ENCODE measurements at places on chromosomes 12 and 14.

DNA sequence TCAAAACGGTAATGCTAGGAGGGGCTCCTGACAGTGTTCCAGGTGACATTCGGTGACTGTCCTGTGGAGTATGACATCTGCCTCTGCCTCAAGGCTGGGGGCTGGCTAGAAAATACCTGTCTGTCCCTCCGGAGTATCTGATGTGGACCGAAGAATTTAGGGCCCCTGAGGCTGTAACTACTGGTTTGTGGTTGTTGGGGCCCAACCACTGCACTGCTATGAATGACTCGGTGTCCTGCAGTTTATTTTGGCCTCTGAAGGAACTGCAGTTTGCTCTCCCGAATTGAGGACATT is 198.9 kb upstream of the CAND1 start:
- no peak for DNase-seq

DNA sequence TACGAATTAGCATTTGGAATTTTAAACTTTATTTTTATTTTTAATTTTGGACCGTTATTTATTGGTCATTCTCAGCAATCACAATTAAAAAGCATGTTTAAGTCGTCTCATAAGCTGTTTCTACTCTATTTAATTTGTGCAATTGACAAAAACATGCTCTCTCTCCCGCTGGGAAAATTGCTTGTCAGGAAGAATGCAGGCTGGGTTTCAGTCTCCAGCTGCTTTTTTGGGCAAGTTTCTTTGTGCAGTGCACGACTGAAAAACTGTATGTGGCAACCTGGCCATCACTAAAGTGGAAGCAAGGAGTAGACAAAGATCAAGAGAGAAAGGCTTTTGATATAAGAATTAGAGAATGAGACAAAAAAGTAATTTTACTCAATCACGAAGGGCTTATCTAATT is 941.5 kb upstream of the MDGA2 start:
- no peak for DNase-seq

DNA sequence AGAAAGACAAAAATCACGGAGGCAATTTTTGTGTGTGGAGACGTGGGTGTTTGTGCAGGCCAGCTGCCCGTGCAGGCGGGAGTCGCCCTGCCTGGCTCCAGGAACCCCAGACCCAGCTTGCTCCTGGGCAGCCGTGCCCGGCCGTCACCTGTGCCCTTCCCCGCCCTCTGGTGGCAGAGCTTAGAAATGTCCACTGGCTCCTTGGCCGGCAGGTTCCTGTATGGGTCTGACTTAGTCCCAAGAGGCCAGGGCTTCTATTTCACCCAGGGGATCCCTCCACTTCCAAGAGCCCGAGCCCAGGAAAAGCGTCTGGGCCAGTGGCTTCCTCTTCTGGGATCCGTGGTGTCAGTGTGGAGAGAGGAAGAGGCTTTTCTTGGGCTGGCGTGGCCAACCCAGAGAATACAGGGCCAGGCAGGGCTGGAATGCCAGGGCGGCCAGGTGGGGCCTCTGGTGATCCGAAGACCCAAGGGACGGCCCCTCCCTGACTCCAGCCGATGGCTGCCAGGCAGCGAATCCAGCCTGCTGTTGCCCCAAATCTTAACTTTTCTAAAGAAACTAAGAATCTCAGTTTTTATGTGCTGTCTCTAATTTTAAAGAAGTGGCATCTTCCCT is 120.9 kb downstream of the TMEM132C start:
- DNase-seq = no peak

DNA sequence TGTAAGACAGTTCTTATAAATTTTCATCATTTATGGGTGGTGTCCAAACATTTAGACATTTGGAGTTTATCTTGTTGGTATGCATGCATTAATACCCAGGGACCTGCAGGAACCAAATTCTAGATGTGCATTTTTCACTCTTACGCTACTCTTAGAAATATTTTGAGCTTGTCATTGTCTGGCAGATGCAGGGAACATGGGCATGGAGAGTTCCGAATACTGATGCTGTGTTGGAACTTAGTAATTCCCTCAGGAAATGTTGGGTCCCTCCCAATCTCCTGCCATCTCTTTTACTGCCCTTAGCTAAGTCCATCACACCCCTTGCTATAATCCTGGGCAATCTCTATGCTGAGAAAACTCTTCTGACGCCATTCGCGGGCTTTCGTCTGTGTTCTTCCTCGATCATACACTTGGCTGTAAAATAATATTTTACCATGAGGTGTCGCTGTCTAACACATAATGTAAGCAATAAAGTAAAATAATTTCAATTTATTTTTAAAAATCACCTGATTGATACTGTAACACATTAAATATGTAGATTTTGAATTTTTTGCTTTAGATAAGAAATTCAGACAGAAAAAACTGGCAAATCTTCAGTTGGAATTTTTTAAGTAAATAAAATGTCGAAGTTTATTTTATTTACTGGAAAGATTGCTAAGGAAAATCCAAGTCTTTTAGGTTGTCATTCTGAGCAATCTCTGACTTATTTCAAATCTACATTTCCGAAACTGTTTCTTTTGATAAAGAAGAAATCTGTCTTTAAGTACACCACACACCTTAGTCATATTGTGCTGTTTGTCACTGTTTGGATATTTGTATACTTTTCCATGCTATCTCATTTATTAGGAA is 304.1 kb upstream of the SSTR1 start:
- DNase-seq = no peak

- DNase-seq = no peak
Measured at GRCh38 chr14:69285661-69286255, 25.8 kb downstream of the GALNT16 start.

GRCh38 chr14:104788873-104789663 is 6.5 kb downstream of the AKT1 start:
- DNase-seq = no peak

- DNase-seq = no peak
Measured at GRCh38 chr12:129083121-129083840, 230.0 kb downstream of the GLT1D1 start.

- DNase-seq = no peak
Measured at GRCh38 chr12:125528281-125528680, 463.0 kb downstream of the AACS start.

DNA sequence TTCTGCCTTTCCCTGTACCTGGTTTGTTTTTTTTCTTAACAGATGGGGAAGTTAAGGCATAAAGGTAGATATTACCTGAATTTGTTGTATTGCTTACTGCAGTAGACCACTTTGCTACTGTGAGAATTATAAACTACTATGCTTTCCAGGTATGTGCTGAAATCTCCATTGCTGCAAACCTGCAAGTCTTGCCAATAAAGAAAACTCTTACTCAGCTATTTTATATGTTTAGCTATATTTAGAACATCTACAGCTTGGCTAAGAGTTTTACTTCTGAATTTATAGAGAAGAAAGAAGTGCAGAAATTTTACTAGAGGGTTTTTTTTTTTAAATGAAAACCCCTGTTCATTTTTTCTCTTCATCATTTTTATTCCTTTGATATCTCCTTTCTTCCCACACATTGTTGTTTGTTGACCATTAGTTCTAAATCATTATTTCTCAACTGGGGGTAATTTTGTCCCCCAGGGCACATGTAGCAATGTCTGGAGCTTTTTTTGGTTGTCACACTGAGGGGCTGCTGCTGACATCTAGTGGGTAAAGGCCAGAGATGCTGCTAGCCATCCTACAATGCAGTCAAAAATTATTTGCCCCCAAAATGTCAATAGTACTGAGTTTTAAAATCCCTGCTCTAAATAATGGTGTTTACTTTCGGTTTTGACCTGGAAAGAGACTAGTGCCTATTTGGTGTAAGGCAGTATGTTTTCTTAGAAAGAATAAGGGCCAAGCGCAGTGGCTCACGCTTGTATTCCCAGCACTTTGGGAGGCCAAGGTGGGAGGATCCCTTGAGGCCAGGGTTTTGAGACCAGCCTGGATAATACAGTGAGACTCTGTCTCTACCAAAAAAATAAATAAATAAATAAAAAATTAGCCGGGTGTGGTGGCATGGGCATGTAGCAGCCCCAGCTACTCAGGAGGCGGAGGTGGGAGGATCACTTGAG is 48.6 kb downstream of the PCNX1 start:
- DNase-seq = no peak

DNA sequence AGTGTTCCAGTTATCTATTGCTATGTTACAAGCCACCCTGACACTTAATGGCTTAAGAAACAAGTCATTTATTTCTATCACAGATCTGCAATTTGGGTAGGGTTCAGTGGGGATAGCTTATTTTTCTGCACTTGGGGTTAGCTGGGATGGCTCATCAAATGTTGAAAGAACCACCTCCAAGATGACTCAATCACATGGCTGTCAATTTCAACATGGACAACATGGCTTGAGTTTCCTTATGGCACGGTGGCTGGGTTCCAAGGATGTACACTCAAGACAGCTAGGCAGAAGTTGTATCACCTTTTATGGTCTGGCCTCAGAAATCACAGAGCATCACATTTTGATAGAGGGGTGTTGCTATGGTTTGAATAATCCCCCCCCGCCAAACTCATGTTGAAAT is 24.5 kb upstream of the IGF1 start:
- DNase-seq = no peak

DNA sequence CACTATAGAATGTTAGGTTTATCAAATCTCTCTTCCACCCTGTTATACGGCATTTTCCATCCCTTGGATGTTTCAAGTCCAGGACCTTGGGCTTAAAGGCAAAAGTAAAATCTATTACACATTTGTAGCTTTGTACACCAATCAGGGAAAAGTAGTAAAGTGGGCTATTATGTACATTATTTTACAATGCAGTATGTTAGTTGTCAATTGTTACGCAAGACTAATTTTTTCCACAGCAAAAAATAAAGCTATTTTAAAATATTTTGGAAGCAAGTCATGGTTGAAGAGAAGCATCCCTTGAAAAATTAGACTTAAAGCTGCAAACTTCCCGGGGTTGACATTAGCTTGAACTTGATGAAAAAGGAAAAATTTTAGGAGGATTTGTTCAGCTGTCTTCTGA is 476.2 kb downstream of the DIO2 start:
- DNase-seq = no peak

- DNase-seq = no peak
Measured at GRCh38 chr12:75628916-75629315, 117.5 kb upstream of the KRR1 start.

GRCh38 chr14:34971381-34971780 is 11.4 kb upstream of the SRP54 start:
- no peak for DNase-seq

DNA sequence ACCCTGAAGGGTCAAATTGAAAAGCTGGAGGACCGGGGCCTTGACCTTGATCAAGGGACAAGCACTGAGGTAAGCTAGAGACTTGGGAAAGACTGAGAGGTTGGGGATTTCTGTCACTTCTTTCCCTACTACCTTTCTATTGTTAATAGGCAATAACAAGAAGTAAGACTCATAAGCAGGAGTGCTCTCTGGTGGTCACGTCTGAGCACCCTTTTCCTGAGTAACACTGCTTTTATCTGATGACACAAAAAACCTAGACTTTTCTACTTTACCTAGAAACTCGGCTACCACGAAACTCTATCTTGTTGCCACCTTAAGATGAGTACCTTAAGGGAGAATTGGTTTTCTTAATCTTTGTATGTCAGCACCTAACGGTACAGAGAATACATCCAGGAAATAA is 35.5 kb upstream of the PPFIBP1 start:
- DNase-seq = no peak

- DNase-seq = no peak
Measured at GRCh38 chr12:44379831-44380230, 496.3 kb downstream of the NELL2 start.

GRCh38 chr12:110330544-110330943 is 49.5 kb downstream of the ATP2A2 start:
- DNase-seq = no peak

- DNase-seq = no peak
Measured at GRCh38 chr12:19018302-19018970, 111.1 kb upstream of the PLEKHA5 start.

GRCh38 chr14:75563931-75564330 is 14.5 kb upstream of the FLVCR2 start:
- no peak for DNase-seq

- DNase-seq = no peak
Measured at GRCh38 chr12:46486588-46486987, 114.0 kb upstream of the SLC38A2 start.

DNA sequence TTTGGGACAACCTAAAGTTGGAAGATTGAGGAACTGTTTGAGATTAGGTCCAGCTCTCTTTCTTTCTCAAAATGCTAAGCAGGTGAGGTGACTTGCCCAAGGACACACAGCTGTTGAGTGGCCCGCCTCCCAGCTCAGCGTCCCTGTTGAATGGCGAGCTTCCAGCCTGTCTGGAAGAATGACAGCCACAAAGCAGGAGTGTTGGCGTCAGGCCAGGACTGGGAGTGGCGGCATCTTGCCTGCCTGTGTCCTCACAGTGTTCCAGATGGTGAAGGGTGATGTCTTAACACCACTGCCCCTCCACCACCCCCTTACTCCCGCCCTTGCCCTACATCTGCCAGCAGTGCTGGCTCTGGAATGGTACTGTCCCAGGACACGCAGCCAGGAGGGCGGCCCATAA is 4.4 kb upstream of the CEBPE start:
- no peak for DNase-seq

GRCh38 chr12:52337054-52337453 is 15.9 kb upstream of the KRT83 start:
- DNase-seq = no peak

- DNase-seq = peak; percentile 37
Measured at GRCh38 chr12:79934281-79935020, 446 bp downstream of the PPP1R12A start.

GRCh38 chr12:774051-774614 is 21.8 kb downstream of the WNK1 start:
- no peak for DNase-seq

GRCh38 chr12:131893605-131894312 is 663 bp upstream of the ULK1 start:
- no peak for DNase-seq

DNA sequence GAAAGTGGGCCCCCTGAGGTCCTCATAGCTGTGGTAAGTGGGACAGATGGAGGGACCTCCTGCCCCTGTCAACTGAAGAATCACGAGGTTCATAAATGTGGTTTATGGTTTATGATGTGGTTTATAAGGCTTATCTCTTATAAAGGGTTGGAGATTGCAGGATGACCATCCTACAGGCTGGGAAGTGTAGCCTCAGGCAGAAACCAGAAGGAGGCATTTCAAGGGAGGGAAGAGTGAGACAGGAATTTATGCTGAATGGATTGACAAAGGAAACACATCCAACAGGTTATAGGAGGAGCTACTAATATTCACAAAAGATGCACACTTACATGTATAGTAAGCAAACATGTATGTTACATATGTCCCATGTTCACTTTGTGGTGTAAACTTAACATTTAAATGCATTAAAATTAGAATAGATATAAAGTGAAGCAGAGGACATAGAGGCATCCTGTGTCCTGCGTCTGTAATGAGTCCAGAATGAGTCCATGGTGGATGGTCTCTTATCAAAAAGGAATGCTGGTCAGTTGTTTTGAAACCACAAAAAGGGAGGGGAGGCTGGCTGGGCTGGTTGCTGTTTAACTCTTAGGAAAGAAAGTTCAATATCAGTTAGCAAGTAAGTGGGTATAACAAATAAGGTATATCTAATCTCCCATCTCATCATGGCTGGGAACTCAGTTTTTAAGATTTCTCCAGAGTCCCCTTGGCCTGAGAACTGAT is 149.0 kb upstream of the RMST start:
- no peak for DNase-seq

DNA sequence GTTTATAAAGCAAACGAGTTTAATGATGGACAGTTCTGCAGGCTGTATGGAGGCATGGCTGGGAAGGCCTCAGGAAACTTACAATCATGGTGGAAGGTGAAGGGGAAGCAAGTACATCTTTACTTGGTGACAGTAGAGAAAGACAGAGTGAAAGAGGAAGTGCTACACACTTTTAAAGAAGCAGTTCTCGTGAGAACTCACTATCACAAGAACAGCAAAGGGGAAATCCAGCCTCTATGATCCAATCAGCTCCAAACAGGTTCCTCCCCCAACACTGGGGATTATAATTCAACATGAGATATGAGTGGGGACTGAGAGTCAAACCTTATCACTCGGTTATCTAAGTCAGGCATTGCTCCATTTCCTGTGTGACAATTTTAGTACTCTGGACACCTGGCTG is 189.9 kb upstream of the CNTN1 start:
- no peak for DNase-seq
